ENCODE measurements at places on chromosomes 11 and 22. TPM values are rescaled to one million over a fixed set of nuclear protein-coding genes. Genes with fewer than 3 reads are reported as not detected.

The CARD18 gene
- not detected for total RNA-seq

The RPS6KA4 gene
- total RNA-seq = 46.3 TPM

The NAALAD2 gene
- total RNA-seq = not detected

DNA sequence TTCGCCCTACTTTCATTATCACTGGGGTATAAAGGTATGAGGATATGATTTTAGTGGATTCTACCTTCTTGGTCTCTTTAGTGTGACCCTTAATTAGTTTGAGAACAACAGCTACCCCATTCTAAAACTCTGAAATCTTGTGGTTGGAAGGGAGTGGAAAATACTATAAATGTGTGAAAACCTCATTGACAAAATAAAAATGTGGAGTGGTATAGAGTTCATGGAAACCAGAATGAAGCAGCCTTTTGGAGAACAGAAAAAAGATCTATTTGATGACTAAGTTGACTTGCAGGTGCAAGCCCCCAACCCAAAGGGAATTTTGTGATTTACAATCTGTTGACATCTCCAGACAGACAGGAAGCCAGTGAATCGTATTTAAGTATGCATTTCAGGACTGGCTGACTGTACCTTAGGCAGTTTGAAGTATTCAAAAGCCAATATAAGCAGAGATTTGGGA lies 75.8 kb downstream of the GAS2 start:
- H3K27ac ChIP-seq = peak overlapping the region; percentile 3
- H3K4me3 ChIP-seq = no peak overlapping the region
- no peaks in the 10 kb centered on the region for H3K4me1 ChIP-seq
- no peaks in the 10 kb centered on the region for H3K36me3 ChIP-seq
- no peak for DNase-seq

DNA sequence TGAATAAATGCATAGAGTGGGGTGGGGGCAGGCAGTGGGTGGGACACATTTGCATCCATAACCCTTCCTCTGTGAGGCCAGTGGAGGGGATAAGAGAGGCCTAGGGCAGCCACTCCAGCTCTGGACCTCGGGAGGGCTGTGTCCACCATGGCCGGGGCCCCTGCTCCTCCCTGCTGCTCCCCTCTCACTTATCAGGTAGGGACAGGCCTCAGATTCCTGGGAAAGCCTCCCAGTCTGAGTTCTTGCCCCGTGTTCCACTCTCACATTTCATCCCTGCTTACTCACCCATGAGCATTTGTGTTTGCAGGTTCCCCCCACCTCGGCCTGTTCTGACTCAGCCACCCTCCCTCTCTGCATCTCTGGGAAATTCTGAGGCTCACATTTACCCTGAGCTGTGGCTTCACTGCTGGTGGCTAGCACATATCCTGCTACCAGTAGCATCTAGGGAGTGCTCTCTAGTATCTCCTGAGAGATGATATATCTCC lies 128.7 kb upstream of the TOP3B start:
- DNase-seq = peak; percentile 83
- H3K36me3 ChIP-seq = no peaks in the 10 kb centered on the region
- peak overlapping the region; percentile 41 for H3K4me3 ChIP-seq
- H3K4me1 ChIP-seq = peaks cover 18% of the 10 kb centered on the region

GRCh38 chr11:45450189-45450588 lies 164.0 kb upstream of the SYT13 start:
- H3K27ac ChIP-seq = no peak overlapping the region
- H3K4me3 ChIP-seq = no peak overlapping the region
- H3K36me3 ChIP-seq = no peaks in the 10 kb centered on the region

GRCh38 chr22:46490538-46490937 lies 46.9 kb downstream of the CELSR1 start:
- H3K4me3 ChIP-seq = no peak overlapping the region
- no peaks in the 10 kb centered on the region for H3K36me3 ChIP-seq
- no peaks in the 10 kb centered on the region for H3K27me3 ChIP-seq
- no peaks in the 10 kb centered on the region for H3K4me1 ChIP-seq
- no peak for DNase-seq

DNA sequence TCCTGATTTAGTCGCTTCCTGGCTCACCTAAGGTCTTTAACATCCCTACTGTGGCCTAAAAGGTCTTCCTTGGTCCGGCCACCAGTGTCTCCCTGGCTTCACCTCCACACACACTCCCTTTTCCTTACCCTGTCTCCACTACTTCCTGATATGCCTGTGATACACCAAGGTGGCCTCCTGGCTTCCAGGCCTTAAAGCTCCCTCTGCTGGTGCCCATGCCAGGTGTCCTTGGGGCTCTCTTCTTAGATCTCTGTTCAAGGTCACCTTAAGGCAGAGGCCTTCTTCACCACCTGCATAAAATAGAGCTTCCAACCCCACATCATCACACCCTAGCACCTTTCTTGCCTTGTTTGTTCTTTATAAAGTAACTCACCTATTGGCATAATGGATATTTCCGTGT lies 787.7 kb downstream of the NTM start:
- H3K4me1 ChIP-seq = no peaks in the 10 kb centered on the region
- DNase-seq = no peak

DNA sequence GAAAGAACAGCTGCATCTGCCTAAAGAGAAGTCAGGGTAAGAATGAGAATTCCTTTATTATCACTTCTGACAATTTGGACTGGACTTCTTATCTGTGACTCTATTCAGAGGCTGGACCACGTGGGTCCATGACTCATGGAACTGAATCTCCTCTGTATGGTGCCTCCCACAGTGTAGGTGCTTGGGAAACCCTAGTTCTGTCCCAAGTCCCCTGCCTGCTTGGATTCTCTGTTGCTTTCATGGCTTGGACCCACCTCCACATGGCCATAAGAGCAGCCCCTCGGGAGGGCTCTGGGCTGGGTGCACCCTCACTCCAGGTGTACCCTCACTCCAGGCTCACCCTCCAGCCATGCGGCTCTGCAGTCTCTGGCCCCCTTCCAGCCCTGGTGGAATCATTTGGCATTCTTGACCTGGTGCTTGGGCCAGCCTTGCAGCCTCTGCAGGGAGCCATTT lies 153.4 kb downstream of the CACNA1I start:
- H3K4me3 ChIP-seq = no peak overlapping the region
- peaks cover 3% of the 10 kb centered on the region for H3K4me1 ChIP-seq
- DNase-seq = no peak
- no peak overlapping the region for H3K27ac ChIP-seq
- H3K36me3 ChIP-seq = no peaks in the 10 kb centered on the region

DNA sequence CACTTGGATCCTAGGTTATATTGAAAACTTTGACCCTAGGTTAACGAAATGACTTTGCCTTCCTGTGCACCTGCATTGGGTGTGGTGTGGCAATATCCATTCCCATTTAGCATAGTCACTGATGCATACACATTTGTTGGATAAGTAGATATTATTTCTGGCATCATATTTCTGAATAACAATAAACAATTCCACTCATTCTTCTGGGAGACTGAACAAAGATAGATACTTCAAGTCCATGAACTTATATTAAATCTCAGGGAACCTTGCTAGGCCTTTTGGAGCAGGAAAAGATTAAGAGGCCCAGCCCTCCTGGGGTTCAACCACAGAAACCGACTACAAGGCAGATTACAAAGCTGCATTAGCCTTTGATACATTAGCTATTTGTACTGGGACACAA lies 118.9 kb downstream of the MSANTD4 start:
- H3K27me3 ChIP-seq = no peaks in the 10 kb centered on the region
- DNase-seq = no peak
- H3K4me1 ChIP-seq = no peaks in the 10 kb centered on the region
- H3K27ac ChIP-seq = no peak overlapping the region

DNA sequence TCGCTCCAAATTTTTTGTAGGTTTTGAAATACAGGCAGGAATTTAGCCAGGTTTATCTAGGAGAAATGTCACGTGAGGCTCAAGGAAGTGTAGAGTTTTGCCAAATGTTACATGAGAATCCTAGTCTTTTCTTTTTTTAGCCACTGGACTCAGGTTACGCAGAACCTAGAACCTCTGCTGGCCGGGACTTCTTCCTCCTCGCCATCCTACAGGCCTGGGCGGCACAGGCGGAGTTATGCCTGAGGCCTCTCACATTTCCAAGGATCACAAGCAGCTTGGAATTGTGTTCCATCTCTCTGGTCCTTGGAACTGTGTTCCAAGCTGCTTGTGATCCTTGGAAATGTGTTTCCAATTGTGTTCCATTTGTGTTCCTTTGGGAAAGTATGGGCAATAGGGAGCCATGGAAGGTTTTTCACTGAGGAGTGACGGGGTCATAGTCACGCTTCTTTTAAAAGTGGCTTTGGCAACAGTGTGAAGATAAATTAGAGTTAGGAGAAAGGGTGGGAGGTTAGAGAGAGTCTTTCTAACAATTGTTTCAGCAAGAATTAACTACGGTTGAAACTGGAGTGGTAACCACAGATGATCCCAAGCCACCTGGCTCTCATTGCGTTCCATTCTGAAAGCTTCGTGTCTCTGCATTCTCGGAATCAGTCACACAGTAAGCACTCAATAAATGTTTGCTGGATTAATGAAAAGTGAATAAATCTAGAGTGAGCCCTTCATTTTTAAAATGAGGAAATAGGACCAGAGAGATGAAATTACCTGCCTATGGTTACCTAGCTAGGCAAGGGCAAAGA lies 12.5 kb upstream of the POU2AF1 start:
- H3K27me3 ChIP-seq = no peaks in the 10 kb centered on the region
- no peak overlapping the region for H3K27ac ChIP-seq
- peaks cover 6% of the 10 kb centered on the region for H3K36me3 ChIP-seq
- peaks cover 13% of the 10 kb centered on the region for H3K4me1 ChIP-seq
- DNase-seq = no peak
- no peak overlapping the region for H3K4me3 ChIP-seq

DNA sequence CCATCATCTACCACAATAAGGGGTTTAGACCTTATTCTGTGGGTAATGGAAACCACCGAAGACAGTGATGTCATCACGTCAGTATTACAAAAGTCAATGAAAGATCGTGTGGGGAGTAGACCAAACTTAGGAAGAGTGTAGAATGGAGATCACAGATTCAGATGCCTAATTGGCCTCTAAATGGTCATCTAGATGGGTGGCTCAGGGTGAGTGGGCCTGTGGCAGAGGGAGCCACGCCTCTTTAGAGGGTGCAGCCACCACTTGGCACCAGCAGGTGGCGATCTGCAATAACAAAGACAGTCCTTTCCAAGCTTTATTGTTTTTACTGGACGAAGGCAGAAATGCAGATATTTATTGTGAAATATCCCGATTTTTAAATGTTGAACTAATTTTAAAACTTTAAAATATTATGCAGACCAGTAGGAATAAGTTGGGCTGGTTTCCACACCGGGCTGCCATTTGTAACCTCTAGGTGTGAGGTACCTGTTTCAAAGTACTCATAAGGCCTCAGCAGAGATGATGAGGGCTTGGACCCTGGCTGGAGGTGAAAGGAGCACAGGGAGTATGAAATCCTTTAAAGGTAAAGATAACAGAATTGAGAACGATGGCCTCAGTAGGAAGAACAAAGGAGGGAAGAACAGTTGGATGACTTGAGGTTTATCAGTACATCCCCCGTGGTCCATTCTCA lies 222.0 kb downstream of the DBX1 start:
- peak; percentile 74 for DNase-seq
- no peak overlapping the region for H3K4me3 ChIP-seq
- peaks cover 3% of the 10 kb centered on the region for H3K27me3 ChIP-seq
- no peak overlapping the region for H3K27ac ChIP-seq
